ENCODE measurements at places on chromosomes 13 and 19.

GRCh38 chr13:67736646-67737420 is 506.7 kb upstream of the PCDH9 start:
- peak; percentile 35 for DNase-seq

DNA sequence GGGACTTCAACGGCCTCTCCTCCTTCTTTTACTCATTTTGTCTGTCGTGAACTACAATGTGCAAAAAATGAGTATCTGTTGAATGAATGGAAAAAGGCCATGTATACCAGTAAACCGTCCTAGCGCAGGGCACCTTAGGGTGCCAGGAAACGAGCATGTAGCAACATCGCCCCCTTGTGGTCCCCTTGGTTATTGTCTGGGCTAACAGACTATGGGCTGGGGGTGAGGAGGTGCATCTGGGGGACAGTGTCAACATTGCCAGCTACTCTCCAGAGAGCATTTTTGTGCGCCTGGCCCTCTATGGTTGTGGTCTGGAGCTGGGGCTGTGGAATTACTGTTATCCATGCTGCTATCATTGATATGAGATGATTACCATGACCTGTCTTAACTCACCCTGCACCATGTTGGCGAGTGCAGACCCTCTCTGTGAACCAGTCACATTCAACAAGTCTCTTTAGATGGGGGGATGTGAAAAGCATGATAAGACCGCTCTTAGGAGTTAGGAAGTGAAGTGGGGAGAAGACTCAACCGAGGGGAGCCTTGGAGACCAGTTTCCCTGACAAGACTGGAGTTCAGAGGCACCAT is 22.8 kb upstream of the SIGLEC11 start:
- DNase-seq = peak; percentile 49

GRCh38 chr13:58592786-58593185 is 961.2 kb downstream of the PCDH17 start:
- no peak for DNase-seq

DNA sequence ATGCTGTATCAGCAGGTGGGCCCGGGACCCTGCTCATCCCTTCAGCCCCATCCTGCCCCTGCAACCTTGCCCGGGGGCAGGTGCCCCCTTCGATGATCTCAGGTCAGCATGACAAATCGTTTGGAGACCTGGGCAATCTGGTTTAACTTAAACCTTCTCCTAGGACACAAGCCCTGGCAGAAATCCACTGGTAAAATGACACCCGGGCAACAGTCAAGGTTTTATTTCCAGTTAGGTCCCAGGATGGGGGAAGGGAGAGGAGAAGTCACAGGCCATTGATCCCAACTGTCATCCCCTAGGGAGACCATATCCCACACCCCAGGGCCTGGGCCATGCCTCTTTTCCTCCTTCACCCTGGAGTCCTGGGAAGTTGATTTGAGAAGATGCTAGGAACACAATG is 1.8 kb upstream of the PLIN5 start:
- DNase-seq = no peak

DNA sequence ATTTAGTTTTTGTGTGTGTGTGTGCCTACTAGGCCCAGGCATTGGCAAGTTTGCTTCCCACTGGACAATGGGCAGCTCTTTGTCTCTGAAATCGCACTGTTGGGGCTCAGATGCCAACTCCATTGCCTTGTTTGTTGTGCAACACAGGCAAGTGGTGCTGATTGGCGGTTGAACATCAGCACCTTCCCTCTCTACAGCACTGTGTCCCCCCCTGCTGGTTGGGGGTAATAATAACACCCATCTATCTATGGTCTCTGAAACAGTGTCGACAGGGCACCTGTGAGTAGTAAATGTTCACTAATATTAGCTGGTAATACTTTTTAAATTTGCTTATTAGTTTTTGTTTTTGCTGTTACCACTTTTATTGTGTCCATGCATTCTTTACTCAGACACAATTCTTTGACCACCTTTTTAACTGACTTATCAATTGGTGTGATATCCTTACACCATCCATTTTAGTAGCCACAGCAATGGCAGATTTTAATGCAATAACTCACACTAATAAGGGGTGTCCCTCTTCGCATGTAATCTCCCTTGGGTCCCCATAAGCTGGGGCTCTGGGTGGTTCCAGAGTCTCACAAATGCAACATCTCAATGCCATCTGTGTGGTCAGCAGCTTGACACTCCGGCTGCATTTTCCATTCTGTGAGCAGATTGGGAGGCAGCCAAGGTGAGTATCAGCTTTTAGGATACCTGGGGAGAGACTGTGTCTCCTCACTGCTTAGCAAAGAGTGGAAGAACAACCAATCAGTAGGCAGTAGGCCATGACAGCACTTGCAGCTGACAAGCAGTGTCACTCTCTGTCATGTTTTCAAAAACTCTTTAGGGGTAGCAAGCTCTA is 47.7 kb upstream of the UQCRFS1 start:
- no peak for DNase-seq

Measured in NCI-H1048 (cell line).